LNCaP clone FGC (cell line): ENCODE measurements at places on chromosomes 2 and 18.

DNA sequence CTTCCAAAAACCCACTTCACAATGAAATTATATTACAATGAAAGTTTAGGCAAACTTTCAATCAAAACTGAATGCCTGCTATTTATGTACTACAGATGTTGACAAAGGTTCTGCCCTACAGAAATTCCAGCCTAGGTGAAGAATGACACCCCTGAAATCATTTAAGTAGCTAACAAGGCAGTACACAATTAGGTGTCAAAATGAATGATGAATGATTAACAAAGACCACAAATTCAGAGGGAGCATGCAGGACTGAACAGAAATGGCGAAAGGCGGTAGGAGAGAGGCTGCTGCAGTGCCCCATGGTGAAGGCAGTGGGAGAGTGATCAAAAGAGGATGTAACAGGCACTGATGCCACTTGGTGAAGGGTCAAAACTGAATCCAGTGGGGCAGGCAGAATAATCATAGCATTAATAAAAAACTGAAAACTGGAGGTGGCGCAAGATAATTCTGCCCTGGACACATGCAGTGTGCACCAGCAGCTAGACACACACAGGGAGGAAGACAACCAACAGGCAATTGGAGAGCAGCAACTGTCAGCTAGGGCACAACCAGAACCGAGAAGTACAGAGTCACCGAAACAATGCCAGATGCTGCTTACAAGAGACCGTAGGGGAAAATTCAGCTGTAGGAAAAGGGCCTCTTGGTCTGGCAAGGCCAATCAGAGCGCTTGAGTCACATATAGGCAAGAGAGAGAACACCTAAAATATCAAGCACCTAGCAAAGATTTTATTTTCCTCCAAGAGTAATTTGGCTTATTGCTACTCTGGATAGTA is 4.5 kb downstream of the TMEM131 start:
- no peak for DNase-seq

- DNase-seq, result no peak
Observed at GRCh38 chr2:109143214-109144187, 14.5 kb downstream of the SH3RF3 start.

GRCh38 chr2:58620896-58621295 is 379.8 kb upstream of the FANCL start:
- DNase-seq, result no peak

GRCh38 chr2:134107402-134107801 is 146.5 kb upstream of the MGAT5 start:
- no peak for DNase-seq

DNA sequence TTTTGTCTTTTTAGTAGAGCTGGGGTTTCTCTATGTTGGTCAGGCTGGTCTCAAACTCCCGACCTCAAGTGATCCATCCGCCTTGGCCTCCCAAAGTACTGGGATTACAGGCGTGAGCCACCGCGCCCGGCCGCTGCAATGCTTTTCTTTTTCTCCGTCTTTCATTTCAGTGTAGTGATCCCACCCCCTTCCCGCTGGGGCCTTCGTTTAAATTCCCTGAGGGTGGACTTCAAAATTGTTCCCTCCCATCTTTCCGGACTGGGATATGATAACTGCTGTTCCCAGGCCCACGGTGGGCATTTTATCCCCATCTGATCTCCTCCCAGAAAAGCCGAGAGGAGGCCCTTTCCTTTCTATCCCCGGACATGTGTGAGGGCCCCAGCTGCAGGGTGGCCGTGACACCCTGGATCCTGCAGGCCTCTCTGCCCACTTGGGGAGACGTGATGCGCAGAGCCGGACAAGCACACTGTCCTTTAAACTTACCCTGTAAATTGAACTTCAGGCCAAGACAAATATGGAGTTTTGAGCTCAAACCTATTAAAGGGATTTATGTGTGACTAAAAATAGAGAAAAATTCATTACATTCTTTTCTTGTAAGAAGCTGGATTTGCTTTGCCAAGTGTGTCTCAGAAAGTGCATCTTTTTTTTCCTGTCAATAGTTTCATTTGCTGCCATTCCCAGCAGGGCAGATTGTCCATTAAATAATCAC is 54.5 kb upstream of the AFF3 start:
- no peak for DNase-seq
